Epithelial cell of proximal tubule (primary cell): ENCODE measurements at places on chromosomes 12 and 14. TPM values are rescaled to one million over a fixed set of nuclear protein-coding genes. Genes with fewer than 3 reads are reported as not detected.

DNA sequence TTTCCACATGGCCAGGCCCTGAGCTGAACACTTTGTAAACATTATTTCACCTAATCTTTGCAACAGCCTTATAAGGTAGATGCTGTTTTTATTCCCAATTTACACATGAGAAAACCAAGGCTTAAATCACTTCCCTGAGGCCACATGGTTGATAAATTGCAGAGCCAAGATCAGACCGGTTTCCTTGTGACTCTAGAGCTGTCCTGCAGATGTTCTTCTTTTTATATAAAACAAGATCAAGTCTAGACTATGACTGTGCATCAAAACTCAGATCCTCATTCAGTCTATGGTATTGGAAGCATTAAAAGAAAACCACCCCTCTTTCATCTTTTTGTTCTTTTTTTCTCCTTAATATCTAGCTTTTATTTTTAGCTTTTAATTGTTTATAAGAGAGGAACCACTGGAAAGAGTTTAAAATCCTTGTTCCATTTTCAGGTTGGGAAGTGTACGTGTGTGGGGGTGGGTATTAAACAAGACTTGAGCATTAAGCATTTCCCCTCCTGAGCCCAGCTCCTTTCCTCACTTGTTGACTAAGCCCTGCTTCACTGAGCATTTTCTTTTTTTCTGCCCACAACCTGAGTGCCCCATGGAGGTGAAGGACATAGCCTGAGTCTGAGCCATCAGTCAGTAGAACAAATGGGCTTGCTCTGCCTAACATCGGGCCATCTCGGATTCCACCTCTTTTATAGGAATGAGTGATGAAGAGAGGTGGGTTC, 45.4 kb downstream of the GPATCH2L start:
- no peak for DNase-seq

DNA sequence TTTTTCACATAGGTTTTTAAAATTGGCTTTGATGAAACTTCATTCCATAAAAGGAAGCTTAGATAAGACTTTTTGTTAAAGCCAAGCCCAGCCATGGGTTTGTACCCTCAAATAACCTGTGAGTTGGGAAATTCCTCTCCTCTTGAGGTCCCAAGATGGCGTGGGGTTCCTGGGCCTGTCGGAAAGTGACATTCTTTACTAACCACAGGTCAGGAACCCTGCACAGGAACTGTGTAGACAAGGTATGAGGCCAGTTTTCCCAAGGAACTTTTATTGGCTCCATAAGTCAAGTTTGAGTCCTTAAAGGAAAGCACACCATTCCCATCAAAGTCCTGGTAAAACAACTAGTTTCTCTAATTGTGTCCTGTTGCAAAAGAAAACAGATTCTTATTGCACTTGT, 65.0 kb upstream of the AMN start:
- DNase-seq, result no peak

DNA sequence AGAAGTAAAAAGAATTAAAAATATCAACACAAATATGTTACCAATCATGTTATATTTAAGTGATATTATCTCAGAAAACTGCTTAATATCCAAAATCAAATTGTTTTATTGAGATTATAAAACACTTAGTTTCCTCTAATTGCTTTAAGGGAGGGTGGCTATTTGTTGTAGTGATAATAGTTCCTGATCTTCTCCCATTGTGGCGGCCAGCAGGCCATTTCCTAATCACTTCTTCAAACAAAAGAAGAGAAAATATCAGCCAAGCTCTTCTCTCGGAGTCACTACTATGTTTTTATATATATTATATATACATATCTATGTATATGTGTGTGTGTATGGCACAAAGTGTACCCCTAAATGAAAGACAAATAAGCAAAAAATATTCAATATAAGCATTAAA, 31.5 kb downstream of the ERO1A start:
- DNase-seq, result no peak

DNA sequence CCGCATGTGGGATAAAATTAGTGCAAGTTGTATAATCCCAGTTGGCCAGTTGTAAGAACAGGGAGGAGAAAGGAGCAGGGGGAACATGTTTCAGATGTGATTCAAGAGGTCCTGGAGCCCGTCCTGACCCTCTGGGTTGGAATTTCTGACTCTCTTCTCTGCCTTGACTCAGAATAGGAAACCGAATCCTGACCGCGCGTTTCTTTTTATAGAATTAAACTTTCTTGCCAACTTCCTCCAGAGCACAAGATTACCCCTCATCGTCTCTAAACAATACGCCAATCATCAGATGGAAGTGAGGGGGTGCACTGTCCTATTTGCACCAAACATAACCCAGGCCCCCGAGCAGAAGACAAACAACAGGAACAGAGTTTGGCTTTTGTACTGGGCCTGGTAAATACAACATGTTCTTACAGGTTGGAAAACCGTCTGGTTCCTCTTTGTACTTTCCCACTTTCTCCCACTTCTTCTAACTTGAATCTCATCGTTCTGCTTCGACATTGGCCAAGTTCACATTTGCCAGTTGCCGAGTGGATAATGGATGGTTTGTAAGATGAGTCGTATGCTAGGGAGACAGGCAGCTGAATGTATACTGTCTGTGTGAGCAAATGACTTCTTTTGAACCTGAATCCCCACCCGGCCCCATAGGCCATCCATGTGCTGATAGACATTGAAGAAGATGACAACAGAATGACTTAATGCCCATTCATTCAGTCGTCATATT, 42.6 kb upstream of the MED13L start:
- DNase-seq, result no peak

DNA sequence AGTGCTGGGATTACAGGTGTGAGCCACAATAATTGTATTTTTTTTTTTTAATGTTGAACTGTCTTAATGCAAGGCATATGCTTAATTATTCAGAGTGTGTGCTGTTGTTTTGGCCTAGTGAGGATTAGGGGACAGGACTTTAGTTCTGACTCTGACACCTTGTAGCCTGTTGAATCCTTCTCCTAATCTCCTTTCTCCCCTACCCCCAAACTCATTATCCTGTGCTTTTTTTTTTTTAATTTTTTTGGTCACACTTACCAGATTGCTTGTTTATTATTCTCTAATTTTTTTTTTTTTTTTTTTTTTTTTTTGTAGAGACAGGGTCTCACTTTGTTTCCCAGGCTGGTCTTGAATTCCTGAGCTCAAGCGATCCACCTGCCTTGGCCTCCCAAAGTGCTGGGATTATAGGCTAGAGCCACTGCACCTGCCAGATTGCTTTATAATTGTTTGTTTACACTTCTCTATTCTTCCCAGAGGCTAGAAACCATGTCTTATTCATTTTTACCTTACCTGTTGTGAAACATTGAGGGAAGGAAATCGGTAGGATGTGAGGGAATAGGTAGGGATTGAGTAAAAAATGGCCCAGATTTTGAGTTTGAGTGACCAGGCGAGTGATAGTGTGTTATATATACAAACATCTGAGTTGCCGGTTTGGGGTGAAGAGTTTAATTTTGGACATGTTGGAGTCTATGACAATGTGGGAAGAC, 32.2 kb downstream of the DIP2B start:
- DNase-seq, result no peak

- DNase-seq, result no peak
These were observed 80.0 kb upstream of the EGLN3 start for GRCh38 chr14:34030864-34031263.

DNA sequence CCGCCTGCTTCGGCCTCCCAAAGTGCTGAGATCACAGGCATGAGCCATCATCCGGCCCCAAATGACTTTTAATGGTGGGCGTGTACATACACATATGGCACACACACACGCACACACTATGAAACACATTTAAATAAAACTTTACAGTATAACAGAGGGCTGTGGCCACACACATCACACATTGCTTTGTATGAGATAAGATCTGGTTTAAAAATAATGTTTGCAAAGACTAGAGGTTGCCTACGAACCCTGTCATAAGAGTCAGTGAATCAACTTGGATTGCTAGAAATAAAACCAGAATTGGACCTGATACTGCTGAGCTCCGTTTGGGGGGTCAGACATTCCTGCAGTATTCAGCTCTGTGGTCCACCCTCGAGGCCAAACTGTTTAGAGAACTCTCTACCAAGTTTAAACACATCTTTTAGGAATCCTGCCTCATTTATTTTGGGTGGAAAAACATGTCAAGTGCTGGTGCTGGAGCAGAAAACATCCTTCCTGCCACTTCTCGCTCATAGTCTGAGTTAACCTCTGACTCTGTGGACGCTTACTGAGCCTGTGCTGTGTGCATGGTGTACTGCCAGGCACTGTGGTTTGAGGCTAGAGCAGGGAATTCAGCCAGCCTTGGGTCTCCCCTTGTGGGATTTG, 47.8 kb upstream of the EML1 start:
- DNase-seq, result no peak

- no peak for DNase-seq
These were observed 68.5 kb downstream of the RIN3 start for GRCh38 chr14:92581966-92582566.

- no peak for DNase-seq
These were observed 86.8 kb downstream of the ITPR2 start for GRCh38 chr12:26746121-26746714.

DNA sequence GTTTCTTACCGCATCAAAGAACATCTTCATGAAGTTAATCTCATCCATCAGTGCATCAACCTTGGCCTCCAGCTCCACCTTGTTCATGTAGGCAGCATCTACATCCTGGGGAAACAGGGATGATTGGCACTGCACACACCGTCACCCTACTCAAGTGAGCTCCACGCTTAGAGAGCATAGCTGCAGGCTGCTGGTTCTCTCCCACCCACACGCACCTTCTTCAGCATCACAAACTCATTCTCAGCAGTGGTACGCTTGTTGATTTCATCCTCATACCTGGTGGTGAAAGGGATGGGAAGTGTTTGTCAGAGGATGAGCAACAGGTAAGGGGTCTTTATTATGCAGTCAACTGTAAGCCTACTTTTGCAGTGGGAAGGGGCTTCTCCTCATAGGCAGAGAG, 2.3 kb downstream of the KRT5 start:
- no peak for DNase-seq

- no peak for DNase-seq
These were observed 553.7 kb upstream of the LMO3 start for GRCh38 chr12:17159506-17160300.

- DNase-seq, result no peak
These were observed 8.2 kb upstream of the NUDT4 start for GRCh38 chr12:93369505-93369904.

DNA sequence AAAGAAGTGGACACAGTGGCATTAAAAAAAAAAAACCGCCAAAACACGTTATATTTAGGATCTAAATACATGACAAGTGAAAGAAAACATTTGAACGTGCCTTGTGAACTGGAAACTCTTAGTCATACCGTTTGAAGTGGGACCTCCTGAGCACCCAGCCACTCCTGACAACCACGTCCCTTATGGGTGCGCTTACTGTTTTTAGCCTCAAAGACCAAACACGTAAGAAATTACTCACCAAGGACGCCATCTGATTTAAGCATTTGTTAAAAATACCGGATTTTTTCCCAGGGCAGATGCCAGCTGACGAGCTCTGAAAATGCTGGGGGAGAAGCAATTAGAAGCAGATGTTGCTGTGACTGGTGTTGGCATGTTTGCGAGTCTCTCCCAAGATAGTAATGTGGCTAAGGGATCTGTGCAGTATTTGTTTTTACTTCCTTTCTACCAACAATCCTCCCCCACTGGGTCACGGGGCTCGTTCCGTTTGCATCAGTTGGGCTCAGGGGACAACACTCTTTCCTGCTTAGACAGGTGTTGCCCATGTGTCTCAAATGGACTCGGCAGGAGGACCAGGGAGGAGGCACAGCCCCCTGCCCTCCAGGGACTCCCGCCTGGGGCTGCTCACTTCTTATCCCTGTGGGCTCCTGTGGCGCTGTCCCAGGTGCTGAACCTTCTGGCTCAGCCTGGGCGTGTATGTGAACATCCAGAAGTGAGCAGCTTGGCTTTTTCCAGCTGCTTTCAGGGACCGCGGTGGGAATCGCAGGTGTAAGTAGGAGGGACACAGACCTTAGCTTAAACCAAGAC, 101.0 kb downstream of the BEGAIN start:
- no peak for DNase-seq

DNA sequence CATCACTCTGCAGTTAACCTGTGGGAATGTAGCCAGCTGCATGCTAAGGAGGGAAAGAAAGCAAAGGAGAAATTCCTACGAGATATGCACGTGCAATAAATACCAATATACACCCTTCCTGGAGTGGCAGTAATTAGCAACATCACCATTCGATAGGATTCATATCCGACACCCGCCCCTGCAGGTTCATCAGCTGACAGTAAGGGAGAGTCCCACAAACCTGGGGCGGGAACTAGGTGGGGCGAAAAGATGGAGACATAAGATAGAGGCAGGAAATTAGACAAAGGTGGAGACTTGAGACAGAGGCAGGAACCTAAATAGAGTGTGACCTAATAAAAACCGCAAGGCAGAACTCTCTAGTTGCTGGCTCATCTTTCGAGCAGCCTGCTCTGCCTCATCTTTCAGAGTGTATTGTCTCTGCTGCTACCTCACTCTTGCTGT, 51.6 kb downstream of the PLEKHG3 start:
- no peak for DNase-seq

DNA sequence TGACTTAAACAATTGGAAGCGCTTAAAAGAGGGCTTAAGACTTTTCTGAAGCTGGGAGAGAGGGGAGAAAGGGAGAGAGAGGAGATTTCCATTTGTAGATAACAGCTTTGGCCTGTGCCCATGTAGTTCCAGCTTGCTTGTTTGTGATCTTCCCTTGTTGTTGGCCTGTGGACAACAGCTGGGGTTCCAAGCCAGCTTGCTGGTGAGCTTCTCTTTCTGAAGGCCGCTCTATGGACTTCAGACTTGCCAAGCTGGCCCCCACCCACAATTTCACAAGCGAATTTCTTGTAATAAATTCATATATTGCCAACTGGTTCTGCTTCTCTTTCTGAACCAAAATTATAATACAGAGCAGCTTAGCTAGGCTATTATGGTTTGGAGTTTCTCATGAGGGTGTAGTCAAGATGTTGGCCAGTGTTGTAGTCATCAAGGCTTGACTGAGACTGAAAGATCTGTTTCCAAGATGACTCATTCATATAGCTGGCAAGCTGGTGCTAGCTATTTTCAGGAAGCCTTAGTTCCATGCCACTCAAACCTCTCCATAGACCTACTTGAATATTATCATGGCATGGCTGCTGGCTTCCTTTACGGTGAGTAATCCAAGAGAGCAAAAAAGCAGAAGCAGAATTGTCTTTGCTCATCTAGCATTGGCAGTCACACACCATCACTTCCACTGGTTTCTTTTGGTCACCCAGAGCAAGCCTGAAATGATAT, 89.4 kb downstream of the ATP23 start:
- peak; percentile 44 for DNase-seq

GRCh38 chr14:75559451-75560222, 18.8 kb upstream of the FLVCR2 start:
- DNase-seq, result no peak

DNA sequence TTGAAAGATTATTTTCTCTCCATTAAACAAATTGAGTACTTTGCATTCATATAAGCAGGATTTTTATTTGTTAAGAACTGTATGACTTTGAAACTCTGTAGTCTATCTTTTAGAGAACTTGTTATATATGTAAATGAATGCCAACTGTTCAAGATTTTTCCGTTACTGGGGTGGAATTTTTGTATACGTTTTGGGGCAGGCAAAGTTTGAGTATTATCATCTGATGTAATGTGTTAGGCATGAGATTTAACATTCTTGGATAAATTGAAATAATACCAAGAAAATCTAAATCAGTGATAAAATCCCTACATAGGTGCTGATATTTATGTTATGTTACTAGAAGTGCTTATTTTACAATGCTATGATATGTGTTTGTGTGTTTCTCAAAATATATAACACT, 8.4 kb downstream of the CNOT2 start:
- no peak for DNase-seq

The RPGRIP1 gene
- total RNA-seq, result 0.07 TPM in 1 of 2 replicates, not detected in the other

The PRPH gene
- total RNA-seq, result 1.1 TPM in 1 of 2 replicates, not detected in the other

The SERPINA4 gene
- not detected in 2 replicates for total RNA-seq

The ZFHX2 gene
- total RNA-seq, result 0.58 and 0.81 TPM in 2 replicates

The IFNG gene
- total RNA-seq, result not detected in 2 replicates

The KRT72 gene
- total RNA-seq, result not detected in 2 replicates

The FMNL3 gene
- 21.3 and 21.7 TPM in 2 replicates for total RNA-seq

The ACVRL1 gene
- 2.4 and 3.6 TPM in 2 replicates for total RNA-seq

The BCL11B gene
- total RNA-seq, result 0.23 and 0.58 TPM in 2 replicates
